ENCODE measurements at places on chromosomes 7 and 10.

DNA sequence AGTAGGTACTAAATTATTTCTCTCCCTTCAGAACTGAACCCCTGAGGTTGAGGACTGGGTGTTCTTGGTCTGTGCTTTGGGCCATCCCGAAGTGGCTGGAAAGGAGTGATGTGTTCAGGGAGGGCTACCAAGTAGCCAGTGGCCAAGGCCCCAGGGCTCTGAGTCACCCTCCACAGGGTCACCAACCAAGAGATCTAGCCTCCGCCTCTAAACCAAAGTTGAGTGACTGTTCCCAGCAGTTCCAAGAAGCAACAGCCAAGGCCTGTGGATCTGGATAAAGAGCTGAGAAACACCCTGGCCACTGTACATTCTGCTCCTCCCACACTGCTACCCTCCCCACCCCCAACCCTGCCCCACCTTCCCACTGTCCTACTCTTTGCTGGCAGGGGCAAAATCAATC, 35.5 kb upstream of the KCNMA1 start:
- DNase-seq: no peak

DNA sequence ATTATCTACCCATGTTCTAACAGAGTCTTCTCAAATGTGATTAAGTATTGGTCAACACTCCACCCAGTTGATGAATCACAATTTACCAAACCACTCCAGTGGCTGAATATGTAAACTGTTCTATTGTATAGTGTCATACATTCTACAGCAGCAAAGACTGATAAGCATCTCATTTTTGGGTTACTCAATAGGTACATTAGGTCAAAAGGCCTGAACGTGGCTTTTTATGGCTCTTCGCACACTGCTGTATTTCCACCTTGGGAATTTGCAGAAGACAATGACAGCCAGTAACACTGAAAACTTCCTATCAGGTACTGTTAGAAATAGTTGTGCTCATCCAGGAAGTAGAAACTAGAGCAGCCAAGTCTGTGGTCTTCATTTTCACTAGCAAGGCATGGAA, 166.9 kb downstream of the GLI3 start:
- DNase-seq: no peak

DNA sequence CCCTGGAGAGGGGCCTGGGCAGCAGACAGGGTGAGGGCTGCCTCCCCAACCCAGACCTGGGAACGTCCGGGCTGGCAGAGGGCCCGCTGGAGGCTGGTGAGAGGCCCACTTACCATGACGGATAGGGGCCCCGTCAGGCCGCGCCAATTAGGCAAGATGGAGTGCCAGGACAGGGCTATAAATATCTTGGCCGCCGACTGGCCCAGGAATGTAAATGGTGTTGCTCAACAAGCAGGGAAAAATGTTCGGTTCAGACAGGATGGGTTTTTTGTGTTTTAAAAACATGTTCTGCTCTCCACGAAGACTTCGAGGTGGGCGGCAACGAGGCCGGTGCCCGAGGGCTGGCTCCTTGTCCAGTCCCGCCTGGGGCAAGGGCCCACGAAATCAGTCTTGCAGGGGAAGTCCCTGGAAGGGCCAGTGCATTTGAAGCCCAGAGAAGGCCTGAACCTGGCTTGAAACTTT, 35.8 kb upstream of the ELN start:
- DNase-seq: no peak

GRCh38 chr7:4045975-4046374, 636.1 kb upstream of the FOXK1 start:
- DNase-seq: no peak

DNA sequence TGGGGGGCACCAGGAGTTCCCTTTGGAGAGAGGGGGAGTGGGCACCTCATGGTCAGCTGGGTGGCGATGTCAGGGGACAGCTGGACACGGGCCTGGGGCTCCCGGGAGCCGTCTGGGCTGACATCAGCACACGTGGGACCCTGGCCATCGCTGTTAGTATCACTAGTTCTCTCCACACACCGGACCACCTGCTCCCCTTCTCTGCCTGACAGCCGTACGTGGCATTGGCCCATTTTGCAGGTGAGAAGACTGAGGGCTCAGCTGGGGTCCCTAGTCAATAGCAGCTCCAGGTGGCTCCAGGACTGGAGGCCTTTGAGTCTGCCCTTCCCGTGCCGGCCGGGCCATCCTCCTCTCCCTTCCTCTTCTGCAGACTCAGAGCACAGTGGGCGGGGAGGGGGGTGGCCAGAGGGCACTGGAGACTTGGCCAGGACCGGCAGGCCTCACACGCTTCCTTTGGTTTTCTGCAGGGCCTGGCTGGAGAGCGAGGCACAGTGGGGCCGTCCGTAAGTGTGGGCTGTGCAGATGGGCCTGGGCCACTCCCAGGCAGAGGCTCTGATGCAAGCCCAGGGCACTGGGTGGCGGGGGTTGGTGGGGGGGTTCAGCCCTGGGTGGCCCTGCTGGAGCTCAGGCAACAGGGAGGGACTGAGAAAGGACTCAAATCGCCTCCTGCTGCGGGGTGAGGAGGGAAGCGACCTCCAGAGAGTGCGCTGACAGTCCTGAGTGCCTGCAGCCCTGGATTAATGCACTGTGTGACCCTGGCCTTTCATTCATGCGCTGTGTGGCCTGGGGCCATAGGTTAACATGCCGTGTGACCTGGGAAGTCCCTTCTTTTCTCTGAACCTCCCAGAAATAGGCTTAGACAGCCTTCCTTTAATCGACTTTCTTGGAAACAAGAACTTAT, 78.2 kb downstream of the MYL10 start:
- DNase-seq: no peak

- DNase-seq: no peak
Observed at GRCh38 chr7:18901982-18902421, 215.4 kb downstream of the TWIST1 start.

- no peak for DNase-seq
Observed at GRCh38 chr10:26567351-26567721, 129.2 kb downstream of the APBB1IP start.
